Stimulated activated CD4-positive, alpha-beta T cell treated with anti-CD3 and anti-CD28 coated beads, Interleukin-1b, Interleukin-23, amount 100 ng/mL, for 4 hours (primary cell): ENCODE measurements at places on chromosomes 7 and 10.

DNA sequence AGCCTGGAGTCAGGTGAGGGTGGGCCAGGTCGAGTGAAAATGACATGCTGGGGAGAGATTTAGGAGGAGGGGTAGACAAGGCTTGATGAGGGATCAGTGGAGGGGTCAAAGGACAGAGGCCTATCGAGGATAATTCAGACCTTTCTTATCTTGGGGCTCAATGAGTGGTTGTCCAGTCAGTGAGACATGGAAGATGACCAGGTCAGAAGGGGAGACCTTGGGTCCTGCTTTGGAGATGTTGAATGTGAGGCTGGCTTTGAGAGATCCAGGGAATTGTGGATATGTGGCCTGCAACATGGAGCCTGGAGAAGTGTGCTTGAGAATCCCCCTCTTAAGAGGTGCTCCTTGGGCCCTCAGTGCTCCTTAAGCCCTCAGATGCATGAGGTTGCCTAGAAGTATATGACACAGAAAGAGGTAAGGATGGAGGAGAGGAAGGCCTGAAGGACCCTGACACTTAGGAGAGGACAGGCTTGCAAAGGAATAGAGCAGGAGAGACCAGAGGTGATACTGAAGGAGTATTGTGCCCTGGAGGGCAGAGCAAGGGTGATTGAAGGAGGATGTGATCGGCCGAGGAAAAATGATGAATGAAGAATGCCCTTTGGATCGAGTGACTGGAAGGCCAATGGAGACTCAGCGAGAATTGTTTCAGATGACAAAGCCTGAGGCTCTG, 129.8 kb upstream of the GPR26 start:
- no peak for DNase-seq

- DNase-seq, result no peak
These were observed 99.4 kb upstream of the PODXL start for GRCh38 chr7:131655866-131656265.

DNA sequence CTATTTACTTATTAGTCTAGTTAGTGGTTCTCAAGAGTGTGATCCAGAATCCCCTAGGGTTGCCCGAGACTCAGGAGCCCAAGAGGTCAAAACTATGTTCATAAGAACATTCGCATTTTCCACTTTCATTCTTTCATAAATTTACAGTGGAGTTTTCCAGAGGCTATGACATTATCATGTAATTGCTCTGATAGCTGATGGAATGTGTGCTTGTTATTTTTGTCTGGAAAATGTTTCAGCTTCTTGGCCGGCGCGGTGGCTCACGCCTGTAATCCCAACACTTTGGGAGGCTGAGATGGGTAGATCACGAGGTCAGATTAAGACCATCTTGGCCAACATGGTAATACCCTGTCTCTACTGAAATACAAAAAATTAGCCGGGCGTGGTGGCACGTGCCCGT, 10.1 kb downstream of the PURB start:
- DNase-seq, result no peak

GRCh38 chr10:102083541-102083940, 18.4 kb downstream of the HPS6 start:
- no peak for DNase-seq

DNA sequence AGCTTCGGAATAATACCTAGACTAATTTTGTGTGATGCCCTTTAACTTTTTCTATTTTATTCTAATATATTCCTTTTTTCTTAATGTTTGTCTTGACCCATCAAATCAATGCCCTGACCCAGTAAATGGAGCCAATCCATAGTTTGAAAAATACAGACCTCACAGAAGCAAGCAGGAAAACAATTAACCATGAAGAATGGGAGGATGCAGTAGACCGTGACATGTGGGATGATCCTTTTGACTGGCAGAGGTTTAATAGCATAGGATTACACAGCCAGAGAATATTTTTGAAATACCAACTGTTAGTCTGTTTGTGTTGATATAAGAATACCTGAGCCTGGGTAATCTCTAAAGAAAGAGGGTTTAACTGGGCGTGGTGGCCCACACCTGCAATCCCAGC, 142.6 kb upstream of the NEBL start:
- no peak for DNase-seq

DNA sequence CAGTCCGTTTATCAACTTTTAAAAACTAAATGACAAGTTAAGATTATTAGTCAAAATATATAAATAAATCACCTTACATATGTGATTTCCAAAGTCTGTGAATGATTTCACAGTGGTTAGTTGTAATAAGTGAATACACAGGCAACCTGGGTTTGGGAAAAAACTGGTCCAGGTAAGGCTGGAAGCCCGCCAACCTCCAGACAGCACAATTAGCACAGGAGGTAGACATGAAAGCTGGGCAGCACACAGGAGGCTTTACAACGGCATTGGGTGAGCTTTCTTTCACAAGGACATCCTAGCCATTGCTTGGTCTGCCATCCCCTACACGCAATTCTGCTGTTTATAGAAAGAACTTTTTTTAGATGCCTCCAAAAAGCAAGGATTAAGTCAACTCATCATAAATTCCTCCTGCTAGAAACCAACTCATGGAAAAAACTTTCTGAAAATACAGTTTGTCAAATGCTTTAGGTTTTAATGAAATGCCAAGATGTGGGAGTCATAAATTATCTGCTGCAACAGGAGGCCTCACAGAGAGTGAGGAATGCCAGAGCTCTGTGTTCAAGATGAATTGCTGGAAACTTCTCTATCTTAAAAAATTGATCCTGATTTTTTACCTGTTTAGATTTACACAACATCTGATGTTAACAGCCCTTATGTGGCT, 346.8 kb upstream of the NFE2L3 start:
- no peak for DNase-seq

GRCh38 chr7:88169717-88170320, 50.0 kb downstream of the SRI start:
- DNase-seq, result no peak

DNA sequence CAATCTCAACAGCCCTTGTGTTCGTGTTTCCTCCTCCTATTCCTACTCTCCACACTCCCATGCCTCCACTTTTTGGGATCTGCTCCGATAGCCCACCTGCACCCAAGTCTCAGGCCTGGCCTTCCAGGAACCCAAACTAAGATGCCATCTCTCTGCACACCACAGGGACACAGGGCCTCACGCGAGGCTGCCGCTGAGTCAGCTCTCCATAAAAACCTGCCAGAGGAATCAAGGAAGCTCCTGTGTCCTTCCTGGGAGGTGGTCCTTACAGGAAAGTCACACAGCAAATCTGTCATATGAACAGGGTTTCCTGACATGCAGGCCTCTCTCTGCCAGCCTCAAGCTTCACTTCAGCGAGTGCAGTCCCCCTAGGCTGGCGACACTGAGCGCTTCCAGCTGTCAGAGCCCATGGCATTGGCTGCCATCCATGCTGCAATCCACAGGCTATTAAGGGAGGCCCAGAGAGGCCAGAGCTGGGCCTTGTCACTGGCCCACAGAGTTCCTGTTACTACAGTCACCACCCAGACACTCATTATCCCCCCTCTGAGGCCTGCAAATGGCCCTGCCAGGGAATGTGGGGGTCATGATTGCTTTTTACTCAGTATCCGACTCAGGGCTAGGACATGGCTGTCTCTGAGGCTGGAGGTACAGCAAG, 151.4 kb downstream of the OAT start:
- DNase-seq, result no peak

DNA sequence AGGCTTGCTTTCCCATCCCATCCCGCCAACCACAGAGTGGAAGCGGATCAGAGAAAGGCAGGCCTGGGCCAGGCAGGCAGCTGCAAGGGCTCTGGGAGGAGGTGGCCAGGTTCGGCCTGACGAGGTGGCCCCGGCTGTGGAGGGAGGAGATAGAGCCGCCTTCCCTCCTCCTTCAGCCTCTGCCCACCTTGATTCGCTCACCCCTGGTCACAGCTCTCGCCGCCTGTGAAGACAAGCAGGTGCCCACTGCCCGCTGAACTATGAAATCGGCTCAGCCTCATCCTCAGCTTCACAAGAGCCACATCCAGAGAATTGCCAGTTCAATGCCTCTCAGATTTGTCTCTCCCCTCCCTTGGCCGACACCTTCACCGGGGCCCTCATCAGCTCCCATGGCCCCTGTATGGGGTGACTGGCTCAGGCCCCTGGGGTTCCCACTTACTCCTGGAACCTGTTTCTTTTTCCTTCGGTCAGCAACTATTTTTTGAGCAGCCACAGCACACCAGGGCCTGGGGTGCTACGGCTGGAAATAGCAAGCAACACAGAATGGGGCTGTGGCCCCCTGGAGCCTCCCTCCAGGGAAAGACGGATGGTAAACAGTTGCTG, 80.0 kb upstream of the CHST15 start:
- DNase-seq, result no peak

- DNase-seq, result no peak
These were observed 12.9 kb upstream of the DENND2A start for GRCh38 chr7:140653319-140654108.

DNA sequence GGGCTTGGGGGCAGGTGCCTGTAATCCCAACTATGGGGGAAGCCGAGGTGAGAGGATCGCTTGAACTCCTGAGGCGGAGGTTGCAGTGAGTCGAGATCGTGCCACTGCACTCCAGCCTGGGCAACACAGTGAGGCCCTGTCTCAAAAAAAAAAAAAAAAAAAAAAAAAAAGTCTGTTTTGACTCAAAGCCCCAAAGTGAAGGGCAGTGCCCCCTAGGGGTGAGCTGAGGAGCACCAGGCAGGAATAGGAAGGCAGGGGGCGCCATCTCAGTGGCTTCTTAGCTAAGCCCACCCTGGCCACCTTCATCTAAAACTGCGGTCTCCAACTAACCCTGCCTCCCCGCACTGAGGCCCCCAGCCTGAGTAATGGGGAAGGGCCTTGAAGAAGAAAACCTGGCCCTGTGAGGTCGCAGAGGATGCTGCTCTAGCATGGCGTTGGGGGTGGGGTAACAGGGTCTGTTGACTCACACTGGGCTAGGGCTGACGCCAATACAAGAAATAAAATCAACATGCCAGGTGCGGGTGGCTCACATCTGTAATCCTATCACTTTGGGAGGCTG, 9.8 kb downstream of the PODXL start:
- DNase-seq, result no peak

DNA sequence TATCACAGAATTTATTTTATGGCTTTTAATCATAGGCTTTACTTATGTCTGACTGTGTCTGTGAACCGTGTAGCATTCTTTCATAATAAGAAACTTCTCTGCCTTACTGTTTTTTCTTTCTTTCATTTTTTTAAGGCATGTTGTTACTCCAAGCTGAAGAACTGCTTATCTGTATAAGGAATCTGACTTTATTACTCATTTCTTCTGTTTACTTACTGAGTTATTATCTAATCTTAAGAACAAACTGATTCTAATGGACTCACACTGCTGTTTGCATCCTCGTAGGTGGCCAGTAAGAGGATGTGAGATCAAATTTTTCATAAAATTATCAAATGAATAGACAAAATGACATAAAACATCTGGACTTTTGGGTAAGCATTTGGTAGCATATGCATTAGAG, 54.7 kb upstream of the DNAJC1 start:
- no peak for DNase-seq

DNA sequence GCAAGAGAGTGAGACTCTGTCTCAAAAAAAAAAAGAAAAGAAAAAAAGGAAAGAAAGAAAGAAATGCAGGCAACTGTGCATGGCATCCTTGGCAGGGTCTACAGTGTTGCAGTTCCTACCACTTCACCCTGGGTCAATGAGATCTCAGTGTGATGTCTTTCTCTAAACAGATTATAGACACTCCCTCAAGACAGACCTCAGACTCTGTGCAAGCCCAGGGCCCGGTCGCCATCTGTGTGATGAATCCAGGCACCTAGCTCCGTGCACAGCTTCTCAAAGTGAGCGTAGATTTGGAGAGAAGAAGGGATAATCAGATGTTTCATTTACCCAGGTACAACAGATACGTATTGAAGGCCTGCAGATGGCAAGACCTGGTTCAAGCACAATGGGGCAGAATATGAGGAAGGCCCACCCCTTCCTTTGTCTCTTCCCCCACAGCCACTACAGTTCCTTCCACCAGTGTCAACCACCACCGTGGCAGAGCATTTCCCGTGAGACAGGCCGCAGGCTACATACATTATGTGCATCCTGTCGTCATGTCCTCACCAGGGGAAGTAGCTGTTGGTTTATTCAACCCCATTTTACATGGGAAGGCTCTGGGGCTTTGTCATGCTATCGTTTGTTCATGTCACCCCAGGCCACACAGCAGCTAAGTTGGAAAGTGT, 471.7 kb upstream of the GALNT17 start:
- no peak for DNase-seq

DNA sequence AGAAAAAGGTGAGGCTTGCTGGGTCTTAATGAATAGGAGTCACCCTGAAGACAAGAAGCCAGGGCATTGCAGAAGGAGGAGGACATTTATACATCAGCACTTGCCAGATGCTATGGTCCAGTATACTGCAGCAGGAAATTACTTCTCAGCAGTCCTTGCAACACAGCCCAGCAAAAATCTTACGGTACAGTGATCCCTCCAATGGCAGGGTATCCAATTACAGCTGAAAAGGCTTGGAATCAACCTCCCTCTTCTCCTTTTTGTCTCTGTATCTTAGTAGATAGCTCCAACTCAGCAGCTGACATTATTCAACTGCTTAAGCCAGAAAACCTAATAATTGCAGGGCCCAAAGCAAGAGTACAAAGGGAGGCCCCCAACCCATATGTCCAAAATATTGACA, 128.3 kb upstream of the COBL start:
- no peak for DNase-seq

- DNase-seq, result no peak
These were observed 139.7 kb downstream of the ELFN1 start for GRCh38 chr7:1809601-1810258.

DNA sequence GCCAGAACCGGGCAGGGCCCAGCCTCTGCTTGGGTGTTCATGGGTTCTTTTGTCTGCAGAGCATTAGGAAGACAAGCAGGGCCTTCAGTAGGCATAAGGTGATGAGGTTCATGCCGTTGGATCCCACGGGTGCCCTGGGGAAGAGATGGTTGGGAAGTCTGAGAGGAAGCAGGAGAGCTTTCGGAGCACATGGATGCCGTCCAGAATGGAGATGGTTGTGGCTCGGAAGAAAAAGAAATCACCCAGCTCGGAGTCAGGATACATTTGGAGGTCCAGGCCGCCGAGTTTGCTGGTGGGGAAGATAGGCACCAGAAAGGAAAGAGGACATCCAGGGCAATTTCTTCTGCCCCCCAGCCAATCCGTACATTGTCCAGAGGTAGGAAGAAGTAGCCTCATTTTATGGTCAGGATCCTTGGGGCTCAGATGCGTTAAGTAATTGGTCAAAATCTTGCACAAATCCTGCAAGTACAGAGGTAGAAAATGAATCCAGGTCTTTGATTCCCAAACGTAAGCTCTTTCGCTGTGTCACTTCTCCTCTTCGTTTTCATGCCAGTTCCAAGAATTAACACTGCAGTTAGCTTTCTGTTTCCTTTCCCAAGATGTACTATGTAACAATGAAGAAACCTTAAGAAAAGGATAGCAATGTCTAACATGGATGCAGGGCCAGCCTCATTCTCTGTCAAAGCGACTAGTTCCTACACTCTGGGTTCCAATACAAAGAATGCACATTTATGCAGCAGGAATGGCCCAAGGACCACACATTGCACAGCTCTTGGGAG, 147.8 kb upstream of the KLF6 start:
- no peak for DNase-seq

GRCh38 chr10:5540891-5541290, 16.1 kb downstream of the CALML3 start:
- no peak for DNase-seq

- no peak for DNase-seq
These were observed 85.2 kb downstream of the GRID1 start for GRCh38 chr10:86281396-86281795.

GRCh38 chr7:141568227-141568626, 17.0 kb downstream of the AGK start:
- DNase-seq, result no peak

GRCh38 chr7:157689269-157690057, 352.7 kb downstream of the DNAJB6 start:
- DNase-seq, result no peak

- no peak for DNase-seq
These were observed 204.6 kb downstream of the CUX1 start for GRCh38 chr7:102021841-102022618.

GRCh38 chr7:125561006-125561405, 631.4 kb upstream of the POT1 start:
- no peak for DNase-seq
